ENCODE measurements at places on chromosomes 12 and 14. TPM values are rescaled to one million over a fixed set of nuclear protein-coding genes. Genes with fewer than 3 reads are reported as not detected.

ACYP1 gene
- 104 TPM for polyA plus RNA-seq

KDM2B gene
- 59.4 TPM for polyA plus RNA-seq

TAS2R46 gene
- 0.49 TPM for polyA plus RNA-seq

HOXC12 gene
- not detected for polyA plus RNA-seq

TSPAN8 gene
- not detected for polyA plus RNA-seq

CKAP4 gene
- polyA plus RNA-seq: 32.3 TPM

CTSG gene
- polyA plus RNA-seq: not detected

MYO1H gene
- not detected for polyA plus RNA-seq

FITM1 gene
- polyA plus RNA-seq: 0.57 TPM

GALNT6 gene
- 8.6 TPM for polyA plus RNA-seq

TMEM253 gene
- 2.7 TPM for polyA plus RNA-seq

GPRC5D gene
- not detected for polyA plus RNA-seq

APAF1 gene
- polyA plus RNA-seq: 12.0 TPM

PTHLH gene
- not detected for polyA plus RNA-seq

FSCB gene
- not detected for polyA plus RNA-seq

ENDOU gene
- polyA plus RNA-seq: not detected

NPC2 gene
- 354 TPM for polyA plus RNA-seq

RSRC2 gene
- polyA plus RNA-seq: 184 TPM

KLRB1 gene
- not detected for polyA plus RNA-seq

CPNE6 gene
- 0.16 TPM for polyA plus RNA-seq

PRPH gene
- 0.36 TPM for polyA plus RNA-seq

VPS33A gene
- 19.5 TPM for polyA plus RNA-seq

RNASE4 gene
- 0.29 TPM for polyA plus RNA-seq

SIX4 gene
- 6.6 TPM for polyA plus RNA-seq

CLBA1 gene
- 1.6 TPM for polyA plus RNA-seq

NXPH4 gene
- polyA plus RNA-seq: 0.89 TPM

VWF gene
- polyA plus RNA-seq: 0.03 TPM

IKZF4 gene
- 4.3 TPM for polyA plus RNA-seq

EMP1 gene
- 1.1 TPM for polyA plus RNA-seq

ABCC9 gene
- 0.02 TPM for polyA plus RNA-seq

RIC8B gene
- polyA plus RNA-seq: 12.3 TPM

SIX6 gene
- polyA plus RNA-seq: 0.11 TPM

E2F7 gene
- polyA plus RNA-seq: 43.9 TPM

FAIM2 gene
- 0.61 TPM for polyA plus RNA-seq

RDH12 gene
- polyA plus RNA-seq: 1.7 TPM

RABGGTA gene
- 25.2 TPM for polyA plus RNA-seq

SDSL gene
- polyA plus RNA-seq: not detected

Data from GM23338 (cell line).